ENCODE measurements at places on chromosomes 3 and 15.

- no peak for DNase-seq
Observed at GRCh38 chr15:46034755-46035154, 399.9 kb downstream of the SQOR start.

DNA sequence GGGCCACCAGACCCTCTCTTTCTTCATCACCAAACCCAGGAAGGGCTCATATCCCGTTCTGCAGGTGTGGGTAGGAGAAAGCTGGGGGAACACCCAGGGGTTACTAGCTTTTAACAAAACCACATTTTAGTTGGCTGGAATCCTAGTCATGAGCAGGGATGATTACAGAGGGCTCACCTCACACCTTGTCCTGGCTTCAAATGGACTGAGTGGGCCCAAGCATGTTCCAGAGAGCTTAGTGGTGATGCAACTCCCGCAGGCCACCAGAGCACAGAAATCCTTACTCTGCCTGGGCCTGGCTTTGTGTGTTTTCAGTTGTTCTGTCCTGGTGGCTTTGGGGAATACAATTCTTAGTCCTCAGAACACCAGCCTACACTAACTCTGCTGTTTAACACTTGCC is 56.8 kb upstream of the RYK start:
- no peak for DNase-seq

- DNase-seq = no peak
Observed at GRCh38 chr3:197117114-197117513, 87.5 kb upstream of the MELTF start.

DNA sequence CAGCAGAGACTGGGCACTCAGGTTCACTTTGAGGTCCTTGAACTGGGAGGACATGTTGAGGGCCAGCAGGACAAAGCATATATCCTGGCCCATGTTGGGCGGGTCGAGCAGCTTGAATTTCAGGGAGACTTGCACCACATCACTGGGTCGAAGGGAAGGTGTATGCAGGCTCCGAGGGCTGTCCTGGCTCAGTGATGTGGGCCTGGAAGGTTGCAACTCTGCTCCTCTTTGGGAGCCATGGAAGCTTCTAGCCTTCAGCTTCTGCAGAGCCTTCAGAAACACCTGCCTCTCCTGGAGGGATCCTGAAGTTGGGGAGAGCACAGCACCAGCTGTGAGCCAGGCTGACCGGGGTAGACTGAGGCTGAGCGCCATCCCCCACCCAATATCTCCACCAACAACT is 14.7 kb upstream of the EPB42 start:
- no peak for DNase-seq

DNA sequence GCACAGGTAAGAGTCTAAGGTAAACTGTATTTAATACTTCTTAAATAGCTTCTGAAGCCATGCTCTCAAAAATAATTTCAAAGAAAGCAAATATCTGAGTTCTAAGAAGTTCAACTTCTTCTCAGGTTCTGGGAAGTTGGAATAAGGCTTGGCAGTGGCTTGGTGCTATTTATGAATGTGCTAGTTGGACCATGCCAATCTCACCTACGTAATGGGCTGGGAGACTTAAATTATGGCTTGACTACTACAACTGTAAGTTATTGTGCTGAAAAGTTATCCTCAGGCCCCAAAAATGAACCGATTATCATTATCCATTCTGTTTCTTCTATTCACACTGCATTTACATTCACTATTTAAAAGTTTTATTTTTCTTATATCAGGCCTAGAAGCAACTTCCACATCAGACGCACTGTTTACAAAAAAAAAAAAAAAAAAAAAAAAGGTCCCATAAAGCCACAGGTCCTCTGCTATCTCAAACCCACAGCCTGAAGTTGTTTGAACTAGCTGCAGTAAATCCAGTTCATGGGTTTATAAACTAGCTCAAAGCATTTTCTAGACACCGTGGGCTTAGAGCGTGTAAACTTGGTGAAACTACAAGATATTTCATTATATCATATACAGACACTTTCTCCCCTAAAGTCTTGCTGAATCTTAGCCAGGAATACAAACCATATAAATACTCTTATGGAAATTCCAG is 3.4 kb downstream of the LRIG1 start:
- no peak for DNase-seq

DNA sequence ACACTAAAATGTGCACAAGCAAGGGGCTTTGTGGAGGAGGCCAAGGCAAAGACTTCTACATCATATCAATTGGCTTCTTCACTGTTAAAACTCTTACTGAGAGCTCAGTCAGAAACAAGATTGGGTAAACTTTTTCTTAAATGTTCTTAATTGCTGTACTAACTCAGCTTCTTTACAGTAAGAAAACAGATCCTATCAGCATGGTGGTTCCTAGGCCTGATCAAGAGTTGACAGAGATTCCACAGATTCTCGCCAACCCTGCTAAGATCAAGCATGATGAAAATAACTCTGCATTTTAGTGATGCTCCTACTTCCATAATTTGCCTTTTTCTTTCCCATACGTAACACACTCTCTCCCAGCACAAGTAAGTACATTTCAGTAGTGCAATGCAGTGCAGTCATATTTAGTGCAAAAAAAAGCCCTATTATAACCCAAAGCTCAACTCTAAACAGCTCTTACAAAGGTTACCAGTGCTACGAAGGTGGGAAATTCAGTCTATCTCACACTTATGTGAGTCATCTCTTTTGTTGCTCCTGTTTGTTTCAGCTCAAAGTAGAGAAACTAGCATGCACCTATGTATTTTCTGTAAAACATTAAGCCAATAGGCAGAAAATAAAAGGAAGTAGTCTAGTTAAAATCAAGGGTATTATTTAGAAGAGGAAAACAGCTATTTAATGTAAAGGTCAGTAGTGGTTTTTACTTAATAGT is 29.9 kb downstream of the TIGIT start:
- DNase-seq = no peak

DNA sequence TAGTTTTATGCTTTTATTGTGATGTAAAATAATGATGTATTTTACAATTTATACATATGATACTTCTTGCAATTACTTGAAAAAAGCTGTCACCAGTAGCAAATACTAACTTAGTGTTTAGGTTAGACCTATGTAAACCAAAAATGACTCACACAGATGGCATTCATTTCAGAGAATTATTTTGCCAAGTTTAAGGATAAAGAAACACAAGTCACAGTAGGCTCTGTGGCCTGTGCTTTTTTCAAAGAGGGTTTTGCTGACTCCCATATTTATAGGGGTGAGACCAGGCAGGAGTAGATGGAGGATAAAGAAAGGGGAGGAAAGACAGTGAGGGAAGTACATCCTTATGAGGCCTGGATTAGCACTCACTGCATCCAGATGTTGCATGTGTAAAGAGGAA is 356.6 kb upstream of the NPAP1 start:
- DNase-seq = no peak

DNA sequence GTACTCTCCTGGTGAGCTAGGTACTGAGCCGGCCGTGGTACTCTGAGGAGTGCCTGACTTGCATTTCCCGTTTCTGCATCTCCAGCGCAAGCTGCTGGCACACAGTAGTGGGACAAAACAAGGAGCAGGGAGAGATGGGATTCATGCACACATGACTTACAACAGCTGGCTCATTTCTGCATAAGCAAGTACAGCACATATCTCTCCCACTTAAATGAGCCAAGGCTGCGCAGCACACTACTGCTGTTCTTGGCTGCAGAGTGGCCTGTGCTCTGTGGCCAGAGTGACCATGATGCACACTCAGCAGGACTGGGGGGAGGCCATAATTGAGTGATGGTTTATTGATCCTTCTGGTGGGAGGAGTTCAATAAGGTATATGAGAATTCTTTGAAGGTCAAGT is 59.2 kb upstream of the ABHD17C start:
- DNase-seq = no peak

DNA sequence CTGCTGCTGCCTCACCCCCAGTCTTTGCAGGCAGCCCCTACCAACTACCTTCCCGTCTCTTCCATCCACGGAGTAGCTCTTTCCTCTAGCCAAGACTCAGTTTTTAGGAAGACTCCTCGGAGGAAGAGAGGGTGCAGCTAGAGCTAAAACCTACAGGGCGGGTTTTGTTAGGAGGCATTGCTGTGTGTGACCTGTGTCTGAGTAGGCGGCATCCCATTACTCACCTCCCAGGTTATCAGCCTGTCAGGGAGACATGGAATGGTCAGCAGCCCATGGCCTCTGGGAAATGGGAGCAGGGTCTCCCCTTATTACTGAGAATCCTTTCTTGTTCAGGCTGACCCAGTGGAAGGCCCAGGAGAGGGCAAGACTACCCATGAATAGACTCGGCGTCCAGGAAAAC is 43.8 kb upstream of the FGD5 start:
- no peak for DNase-seq

DNA sequence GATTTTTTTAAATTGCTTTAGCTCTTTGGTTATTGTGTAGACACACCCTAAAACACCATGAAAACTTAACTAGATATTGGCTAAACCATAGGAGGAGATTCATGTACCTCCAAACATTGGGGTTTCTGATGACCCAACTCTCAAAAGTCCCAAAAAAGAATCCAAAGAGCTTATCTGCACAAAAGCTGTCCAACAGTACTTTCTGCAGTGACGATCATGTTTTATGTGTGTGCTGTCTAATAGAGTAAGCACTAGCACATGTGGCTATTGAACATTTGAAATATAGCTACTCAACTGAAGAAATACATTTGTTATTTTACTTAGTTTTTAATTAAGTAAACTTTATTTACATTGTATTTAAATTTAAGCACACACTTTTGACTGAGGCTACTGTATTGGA is 818.2 kb upstream of the LMCD1 start:
- no peak for DNase-seq

DNA sequence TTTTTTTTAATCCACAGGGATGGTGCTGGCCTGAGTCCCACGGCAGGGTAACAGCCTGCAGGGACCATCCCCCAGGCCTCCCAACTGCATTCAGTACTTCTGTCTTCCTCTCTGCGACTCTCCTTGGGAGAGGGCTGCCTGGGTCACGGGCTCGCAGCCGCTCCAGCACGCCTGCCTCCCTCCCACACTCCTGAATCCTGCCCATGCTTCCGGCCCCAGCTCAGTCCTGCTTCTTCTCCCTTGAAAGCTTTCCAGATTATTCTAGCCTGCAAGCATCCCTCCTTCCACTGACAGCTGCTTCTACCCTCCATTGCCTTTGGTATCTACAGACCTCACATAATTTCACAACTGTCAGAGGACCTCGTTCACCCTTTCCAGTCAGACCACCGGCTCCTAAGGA is 32.4 kb downstream of the MEGF11 start:
- no peak for DNase-seq

DNA sequence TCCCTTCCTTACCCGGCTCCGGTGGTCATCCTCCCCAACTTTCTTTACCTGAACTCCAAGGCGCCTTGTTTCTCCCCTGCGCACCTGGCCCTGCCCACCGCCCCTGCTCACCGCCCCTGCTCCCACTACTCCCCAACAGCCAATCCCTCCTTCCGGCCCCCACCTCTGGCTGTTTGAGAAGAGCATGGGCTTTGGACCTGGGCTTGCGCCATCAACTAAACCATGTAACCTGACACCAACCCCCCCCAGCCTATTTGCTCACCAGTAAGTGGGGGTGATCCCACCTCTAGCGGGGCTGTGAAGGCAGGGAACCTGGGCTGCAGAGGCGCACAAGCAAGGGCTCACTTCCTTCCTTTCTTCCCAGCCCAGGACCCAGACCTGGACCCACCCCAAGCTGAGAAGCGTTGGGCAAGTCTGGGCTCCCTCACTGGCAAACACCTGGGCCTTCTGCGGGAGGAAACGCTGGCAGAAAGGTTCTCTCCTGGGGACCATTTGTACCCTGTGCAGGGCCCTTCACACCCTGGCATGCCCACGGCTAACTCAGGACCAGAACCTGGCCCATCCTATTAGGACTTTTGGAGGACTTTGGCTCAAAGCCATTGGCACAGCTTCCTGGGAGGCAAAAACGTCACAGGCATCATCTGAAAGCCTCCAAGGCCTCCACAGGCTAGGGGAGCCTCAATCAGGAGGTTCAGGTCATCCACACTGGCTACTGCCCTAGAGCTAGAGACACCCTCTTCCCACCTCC is at the start of gene PLXNB1:
Gene PLXNB1 (minus strand): TSS at position 127 of the 748 bp plus-strand sequence. CDS start 5,475 bp downstream, outside the sequence.
- DNase-seq = no peak
